HuH-7 (cell line): ENCODE measurements at places on chromosomes 2 and 18.

- no peak for DNase-seq
Measured at GRCh38 chr2:9462886-9463697, 11.3 kb upstream of the IAH1 start.

- DNase-seq = no peak
Measured at GRCh38 chr2:106054321-106054720, 139.8 kb downstream of the UXS1 start.

DNA sequence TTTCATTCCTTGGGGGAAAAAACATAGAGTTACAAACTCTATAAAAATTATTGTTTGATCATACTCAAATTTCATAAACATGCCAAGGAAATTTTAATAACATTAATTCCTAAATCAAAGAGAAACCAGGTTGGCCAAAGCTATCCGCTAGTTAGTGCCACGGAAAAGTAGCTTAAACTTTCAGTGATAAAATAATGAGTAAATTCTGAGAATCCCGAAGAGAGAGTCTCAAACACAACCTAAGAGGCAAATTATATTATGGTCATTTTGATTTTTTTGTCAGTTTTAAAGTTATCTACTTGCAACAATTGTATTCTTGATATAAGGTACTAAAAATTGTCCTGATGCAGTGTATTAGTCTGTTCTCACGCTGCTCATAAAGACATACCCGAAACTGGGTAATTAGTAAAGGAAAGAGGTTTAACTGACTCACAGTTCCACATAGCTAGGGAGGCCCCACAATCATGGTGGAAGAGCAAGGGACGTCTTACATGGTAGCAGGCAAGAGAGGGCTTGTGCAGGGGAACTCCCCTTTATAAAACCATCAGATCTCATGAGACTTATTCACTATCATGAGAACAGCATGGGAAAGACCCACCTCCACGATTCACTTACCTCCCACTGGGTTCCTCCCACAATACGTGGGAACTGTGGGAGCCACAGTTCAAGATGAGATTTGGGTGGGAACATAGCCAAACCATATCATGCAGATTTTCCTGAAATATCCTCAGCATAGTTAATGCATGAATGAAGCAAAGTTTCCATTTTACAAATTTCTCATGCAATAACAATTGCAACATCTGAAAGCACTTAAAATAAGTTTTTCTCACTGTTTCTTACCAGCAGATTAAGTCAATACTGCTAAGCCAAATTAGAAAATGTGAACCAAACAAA, 205.9 kb upstream of the STK17B start:
- no peak for DNase-seq

GRCh38 chr2:36777788-36778187, 81.3 kb downstream of the VIT start:
- no peak for DNase-seq

DNA sequence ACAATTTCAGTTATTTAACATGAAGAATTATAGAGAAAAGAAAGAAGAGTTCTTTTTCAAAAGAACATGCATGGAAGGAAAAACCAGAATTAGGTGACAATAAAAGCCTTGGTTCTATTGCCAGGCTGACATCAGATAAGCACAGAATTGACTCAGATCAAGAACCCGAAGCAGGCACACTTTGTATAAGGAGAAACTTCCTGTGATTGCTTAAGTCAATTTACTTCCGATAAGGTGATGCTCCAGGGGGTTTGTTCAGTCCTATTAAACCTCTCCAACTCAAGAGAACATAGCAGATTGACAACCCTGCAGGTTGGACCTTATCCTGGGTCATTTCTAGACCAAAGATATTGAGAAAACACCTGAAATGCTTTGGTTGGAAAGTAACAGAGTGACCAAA, 31.4 kb downstream of the GAREM1 start:
- DNase-seq = no peak

GRCh38 chr2:195606179-195606578, 50.8 kb upstream of the SLC39A10 start:
- no peak for DNase-seq

DNA sequence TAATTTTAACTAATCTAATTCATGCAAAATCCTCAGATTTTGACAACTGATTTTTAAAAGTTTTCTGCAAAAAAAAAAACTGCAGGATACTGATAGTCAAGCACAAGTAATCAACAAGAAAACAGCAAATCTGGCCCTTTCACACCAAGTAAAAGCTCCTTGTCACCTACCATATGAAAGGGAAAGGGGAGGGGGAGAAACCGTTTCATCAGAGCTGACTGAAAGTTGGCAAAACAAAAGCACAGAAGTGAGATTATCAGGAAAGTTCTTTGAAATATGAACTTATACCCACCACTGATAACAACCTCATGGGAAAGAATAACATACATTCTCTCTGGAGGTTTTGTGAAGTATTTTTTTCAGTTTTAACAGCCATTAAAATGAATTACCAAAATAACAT, 38.7 kb downstream of the ZNF521 start:
- DNase-seq = no peak

DNA sequence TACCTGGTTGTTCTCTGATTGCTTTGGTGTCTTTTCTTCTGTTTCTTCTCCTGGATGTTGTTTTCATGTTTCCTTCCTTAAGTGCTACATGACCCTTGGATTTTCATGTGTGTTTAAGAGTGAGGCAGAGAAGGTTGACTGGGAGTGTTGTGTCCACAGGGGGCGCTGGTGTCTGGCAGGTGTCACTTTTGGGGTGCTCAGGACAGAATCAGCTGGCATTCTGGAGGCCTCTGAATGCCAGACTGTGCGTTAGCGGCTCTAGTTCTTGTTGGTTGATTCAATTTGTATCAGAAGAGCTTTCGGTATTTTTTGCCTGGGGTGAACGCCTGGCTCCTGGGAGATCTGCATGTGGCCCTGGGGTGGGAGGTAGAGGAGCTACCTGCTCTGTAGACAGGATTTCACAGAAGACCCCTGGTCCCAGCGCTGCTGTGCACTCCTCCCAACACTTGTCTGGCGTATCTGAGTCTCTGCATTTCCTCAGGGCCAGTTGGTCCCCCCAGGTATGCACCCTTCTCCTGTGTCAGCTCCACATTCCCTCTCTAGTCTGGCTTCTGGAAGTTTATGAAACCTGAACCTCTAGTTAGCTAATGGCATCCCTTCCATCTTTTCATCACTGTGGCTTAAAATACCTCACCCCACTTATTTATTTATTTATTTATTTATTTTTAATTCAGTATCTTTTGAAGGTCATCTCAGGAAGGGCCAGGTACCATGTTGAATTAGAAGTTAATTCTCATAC, 1.1 kb downstream of the GREB1 start:
- DNase-seq = no peak

- no peak for DNase-seq
Measured at GRCh38 chr18:10530852-10531251, 5.0 kb downstream of the NAPG start.

DNA sequence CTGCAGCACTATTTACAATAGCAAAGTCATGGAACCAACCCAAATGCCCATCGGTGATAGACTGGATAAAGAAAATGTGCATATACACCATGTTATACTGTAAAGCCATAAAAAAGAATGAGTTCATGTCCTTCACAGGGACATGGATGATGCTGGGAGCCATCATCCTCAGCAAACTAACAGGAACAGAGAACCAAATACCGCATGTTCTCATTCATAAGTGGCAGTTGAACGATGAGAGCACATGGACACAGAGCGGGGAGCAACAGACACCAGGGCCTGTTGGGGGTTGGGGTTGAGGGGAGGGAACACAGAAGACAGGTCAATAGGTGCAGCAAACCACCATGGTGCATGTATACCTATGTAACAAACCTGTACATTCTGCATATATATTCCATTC, 33.5 kb downstream of the HNMT start:
- no peak for DNase-seq

DNA sequence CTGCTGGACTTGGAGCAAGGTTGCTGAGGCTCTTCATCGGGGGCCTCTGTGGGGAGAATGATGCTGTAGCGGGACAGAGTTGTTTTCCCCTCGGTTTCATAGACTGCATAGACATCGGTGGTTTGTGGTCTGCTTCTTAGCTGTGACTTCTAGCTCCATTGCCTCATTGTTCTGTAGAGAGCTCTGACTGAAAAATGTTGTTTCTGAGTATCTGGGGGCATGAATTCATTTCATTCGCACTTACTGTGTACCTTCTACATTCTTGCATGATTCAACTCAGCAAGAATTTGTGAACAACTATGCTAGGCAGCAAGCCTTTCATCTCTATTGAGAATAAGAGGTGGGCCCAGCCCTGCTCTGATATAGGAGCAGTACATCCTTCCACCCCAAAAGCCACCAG, 406.8 kb downstream of the NBAS start:
- DNase-seq = no peak

GRCh38 chr18:58180738-58181353, 136.8 kb downstream of the NEDD4L start:
- DNase-seq = peak; percentile 47

DNA sequence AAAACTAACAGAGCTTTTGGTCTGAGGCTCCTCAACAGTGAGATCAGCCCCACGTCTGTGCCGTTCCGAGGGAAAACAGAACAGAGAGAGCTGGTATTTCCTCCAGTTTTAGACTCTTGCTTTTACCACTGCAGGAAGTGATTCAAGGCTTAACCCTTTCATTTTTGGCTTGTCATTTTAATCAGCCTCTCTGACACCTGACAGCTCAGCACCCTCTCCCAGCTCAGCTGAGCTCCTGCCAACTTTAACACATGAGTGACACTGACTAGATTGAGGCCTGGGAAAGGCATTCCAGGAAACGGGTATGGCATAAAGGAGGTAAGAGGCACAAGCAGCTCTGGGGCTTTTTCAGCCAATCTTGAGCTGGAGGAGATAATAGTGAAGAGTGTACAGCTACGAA, 239.4 kb upstream of the SKOR2 start:
- no peak for DNase-seq

- no peak for DNase-seq
Measured at GRCh38 chr2:83742117-83742782, 716.8 kb downstream of the SUCLG1 start.

- no peak for DNase-seq
Measured at GRCh38 chr2:65494078-65494477, 61.7 kb upstream of the SPRED2 start.

DNA sequence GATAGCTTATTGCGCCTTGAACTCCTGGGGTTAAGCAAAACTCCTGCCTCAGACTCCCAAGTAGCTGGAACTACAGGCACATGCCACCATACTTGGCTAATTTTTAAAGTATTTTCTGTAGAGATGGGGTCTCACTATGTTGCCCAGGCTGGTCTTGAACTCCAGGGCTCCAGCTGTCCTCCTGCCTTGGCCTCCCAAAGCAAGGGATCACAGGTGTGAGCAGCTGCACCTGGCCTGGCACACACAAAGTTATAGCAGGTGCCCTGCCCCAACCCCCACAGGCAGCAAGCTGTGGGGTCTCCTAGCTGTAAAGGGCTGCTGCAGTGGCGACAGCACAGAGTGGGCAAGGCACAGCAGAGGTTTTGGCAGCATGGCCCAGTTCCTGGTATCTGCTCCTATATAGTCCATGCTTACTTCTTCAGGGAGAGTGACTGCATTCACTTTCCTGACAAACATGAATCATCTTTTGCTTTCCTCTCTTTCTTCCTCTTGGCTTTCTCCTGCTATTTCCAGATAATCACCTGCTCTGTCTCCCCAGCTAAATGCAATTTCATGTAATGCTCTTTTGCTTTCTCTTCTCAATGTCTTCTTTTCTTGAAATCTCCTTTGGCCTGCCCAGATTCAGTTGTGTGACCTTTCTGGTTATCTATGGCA, 27.3 kb upstream of the METAP1D start:
- no peak for DNase-seq

DNA sequence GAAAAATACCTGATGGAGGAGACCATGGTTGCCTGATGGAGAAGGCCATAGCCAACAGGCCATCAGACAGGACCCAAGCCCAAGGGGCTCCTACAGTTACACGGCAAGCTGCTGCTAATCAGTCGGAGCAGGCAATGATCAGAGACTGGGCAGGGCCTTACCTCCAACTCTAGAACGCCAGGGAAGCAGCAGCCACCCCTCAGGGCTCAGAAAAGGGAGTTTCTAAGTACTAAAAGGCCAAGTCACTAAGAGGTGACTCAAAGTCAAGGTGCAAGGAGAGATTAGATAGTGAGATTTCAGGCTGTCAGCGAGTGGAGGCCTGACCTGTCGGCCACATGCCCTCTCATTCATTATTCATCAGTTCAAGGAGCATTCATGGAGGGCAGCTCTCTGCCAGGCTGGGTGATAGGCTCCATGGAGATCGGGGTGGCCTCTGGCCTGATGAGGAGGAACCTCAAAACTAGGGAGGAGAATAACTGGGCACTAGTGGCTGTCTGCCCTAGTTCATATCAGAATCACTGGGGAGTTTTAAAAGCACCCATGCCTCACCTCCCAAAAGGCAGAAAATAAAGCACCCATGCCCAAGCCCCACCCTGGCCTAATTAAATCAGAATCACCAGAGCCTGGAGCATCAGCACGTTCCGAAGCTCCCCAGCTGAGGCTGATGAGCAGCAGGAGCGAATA, 3.6 kb downstream of the VIL1 start:
- DNase-seq = no peak

GRCh38 chr2:205684871-205685313, 2.6 kb downstream of the NRP2 start:
- DNase-seq = no peak

DNA sequence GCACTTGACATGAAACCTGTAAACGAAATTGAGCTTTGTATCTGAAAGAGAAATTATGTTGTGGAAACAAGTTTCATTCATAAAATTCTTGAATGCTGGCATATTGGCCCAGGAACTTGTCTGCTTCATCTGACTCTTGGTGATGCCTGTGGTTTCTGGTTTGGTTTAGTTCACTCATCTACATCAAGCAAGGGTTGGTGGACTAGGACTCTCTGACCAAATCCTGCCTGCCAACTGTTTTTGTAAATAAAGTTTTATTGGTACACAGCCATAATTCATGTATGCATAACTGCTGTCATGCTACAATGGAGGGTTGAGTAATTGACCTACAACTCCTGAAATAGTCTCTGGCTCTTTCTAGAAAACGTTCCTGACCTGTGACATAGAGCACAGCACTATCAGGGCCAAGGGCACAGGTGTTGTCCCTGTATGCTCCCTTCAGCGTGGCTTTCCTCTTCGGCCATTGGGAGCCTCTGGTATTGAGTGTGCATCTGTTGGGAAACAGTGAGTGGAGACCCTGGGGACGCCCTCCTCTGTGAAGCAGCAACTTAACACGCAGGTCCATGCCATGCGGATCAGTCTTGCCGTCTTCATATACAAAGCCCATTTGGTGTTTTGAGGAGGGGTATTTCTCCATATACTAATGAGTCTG, 226.3 kb downstream of the SH3RF3 start:
- no peak for DNase-seq
